Uterus (tissue), 4 donors: ENCODE measurements at places on chromosomes 7 and 10.

- no peak for DNase-seq
These were observed 25.9 kb downstream of the TAC1 start for GRCh38 chr7:97757824-97758223.

GRCh38 chr7:47954231-47954911 lies 6.1 kb upstream of the PKD1L1 start:
- no peak for DNase-seq

DNA sequence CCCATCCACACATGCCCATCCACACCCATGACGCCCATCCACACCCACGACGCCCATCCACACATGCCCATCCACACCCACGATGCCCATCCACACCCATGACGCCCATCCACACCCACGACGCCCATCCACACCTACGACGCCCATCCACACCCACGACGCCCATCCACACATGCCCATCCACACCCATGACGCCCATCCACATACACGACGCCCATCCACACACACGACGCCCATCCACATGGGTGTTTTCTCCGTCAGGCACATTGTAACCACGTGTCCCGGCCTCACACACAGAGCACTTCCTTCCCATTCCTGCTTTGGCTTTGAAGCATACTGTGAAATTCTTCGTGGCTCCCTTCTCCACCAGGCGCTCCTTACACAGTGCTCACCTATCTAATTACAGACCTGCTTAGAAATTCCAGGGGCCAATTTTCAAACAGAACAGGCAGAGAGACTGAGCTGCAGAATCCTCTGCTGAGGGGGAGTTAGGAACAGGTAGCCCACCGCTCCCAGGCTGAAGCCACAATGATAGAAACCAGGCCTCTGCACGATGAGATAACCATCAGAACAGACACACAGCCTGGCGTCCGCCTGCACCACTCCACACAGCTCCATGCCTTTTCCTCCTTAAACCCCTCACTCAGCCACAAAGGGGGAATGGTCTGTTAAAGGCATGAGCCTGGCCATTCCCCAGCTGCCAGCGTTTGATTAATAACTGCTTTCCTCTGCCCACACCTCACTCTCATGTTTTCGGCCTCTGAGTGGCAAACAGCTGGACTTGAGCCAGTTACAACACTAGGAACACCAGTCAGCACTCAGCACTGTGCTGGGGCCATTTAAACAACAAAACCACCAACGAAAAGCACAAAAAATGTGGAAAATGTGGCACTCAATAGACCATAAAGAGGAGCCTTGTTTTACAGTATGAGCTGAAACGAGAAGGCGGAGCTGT lies 501.6 kb downstream of the PTPRN2 start:
- no peak for DNase-seq

GRCh38 chr7:29071203-29071874 lies 75.0 kb downstream of the CPVL start:
- DNase-seq, result no peak
